ENCODE measurements at places on chromosomes 12 and 14. TPM values are rescaled to one million over a fixed set of nuclear protein-coding genes. Genes with fewer than 3 reads are reported as not detected.

DNA sequence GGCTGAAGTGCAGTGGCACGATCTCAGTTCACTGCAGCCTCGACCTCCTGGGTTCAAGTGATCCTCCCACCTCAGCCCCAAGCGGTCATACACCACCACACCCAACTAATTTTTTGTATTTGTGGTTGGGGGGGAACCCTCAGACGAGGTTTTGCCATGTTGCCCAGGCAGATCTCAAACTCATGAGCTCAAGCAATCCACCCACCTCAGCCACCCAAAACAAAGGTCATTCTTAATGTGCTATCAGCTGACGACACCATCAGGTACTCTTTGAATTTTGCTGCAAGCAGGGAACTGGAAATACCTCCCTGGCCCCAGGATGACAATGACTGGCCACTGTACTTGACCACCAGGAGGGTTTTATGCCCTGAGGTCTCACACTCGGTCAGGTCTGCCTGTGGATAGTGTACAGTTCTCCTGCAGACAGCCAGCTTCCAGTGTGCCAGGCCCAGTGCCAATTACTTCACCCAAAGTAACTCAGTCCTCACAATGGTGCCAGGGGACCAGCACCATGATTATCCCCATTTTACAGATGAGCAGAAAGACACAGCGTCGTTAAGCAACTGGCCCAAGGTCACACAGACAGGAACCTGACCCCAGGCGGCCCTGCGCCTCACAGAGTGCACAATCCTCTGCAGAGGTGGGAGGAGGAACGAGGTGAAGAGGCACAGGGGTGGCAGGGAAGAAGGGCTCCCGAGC, 42.9 kb downstream of the ITPK1 start:
- H3K4me3 ChIP-seq = no peak overlapping the region
- no peak overlapping the region for H3K27ac ChIP-seq
- H3K36me3 ChIP-seq = no peaks in the 10 kb centered on the region
- DNase-seq = no peak

DNA sequence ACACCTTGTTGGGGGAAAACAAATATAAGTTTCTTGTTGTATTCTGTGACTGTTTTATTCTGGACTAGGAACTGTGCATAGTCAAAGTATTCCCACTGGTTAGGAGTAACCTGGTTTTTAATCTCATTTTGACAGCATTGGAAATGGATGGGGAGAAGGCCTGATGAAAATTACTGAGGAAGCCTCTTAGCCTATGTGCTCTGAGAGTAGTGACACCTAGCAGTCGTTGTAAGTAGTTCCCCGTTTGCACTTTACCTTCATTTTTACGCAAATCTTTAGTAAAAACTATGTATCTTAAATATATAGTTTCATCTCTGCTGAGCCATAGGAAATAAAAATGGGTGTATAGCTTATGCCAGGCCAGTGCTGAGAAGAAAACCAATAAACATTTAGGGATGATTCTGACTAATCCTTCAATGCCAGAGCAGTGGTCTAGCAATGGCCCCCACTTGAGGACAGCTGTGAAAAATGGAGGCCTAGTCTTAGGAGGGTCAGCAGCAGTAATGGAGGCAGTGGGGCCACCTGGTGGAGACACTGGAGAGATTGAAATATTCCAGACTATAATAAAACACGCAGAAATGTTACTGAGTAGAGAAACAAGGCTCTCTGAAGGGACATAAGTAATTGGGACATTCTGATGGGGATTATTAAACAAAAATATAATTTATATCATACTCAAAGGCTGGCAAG, 133.2 kb upstream of the NOVA1 start:
- H3K4me3 ChIP-seq = no peak overlapping the region
- no peaks in the 10 kb centered on the region for H3K27me3 ChIP-seq
- no peak overlapping the region for H3K27ac ChIP-seq
- no peaks in the 10 kb centered on the region for H3K4me1 ChIP-seq
- H3K36me3 ChIP-seq = no peaks in the 10 kb centered on the region
- peak; percentile 19 for DNase-seq

- H3K4me3 ChIP-seq = peak overlapping the region; percentile 44
- no peaks in the 10 kb centered on the region for H3K4me1 ChIP-seq
- DNase-seq = peak; percentile 95
- no peaks in the 10 kb centered on the region for H3K27me3 ChIP-seq
- peaks cover 9% of the 10 kb centered on the region for H3K36me3 ChIP-seq
- peak overlapping the region; percentile 98 for H3K27ac ChIP-seq
These were observed 2.4 kb upstream of the NAB2 start for GRCh38 chr12:57086493-57087009.

Gene KRT8
- 639 TPM for total RNA-seq

Gene INHBE
- not detected for total RNA-seq

Gene C12orf50
- 0.06 TPM for total RNA-seq

All from lung (tissue), 17 donors.